ENCODE measurements at places on chromosomes 6 and 20.

- no peak for DNase-seq
Observed at GRCh38 chr6:149108038-149108748, 209.3 kb upstream of the TAB2 start.

GRCh38 chr6:90406957-90407356 is 110.3 kb upstream of the BACH2 start:
- no peak for DNase-seq

- DNase-seq, result no peak
Observed at GRCh38 chr6:71045296-71045695, 88.4 kb upstream of the B3GAT2 start.

DNA sequence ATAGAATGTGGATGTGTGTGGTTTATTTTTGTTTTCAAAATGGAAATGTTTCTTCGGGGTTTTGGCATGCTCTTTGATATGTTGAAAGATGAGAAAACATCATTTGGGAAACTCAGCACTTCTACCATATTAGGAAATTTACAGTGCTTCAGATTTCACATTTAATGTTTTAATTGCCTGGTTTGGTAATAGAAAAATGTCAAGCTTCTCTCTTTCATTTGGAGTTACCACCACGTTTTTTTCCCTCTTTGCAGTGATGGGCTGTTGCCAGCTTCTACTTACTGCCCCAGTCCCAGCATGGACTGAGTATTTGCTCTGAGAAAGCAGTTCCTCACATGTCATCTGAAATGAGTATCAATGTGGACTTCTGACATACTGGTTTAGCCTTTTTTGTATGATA is 267.7 kb downstream of the PRL start:
- no peak for DNase-seq

- DNase-seq, result no peak
Observed at GRCh38 chr20:35179292-35180212, 7.7 kb downstream of the PROCR start.

DNA sequence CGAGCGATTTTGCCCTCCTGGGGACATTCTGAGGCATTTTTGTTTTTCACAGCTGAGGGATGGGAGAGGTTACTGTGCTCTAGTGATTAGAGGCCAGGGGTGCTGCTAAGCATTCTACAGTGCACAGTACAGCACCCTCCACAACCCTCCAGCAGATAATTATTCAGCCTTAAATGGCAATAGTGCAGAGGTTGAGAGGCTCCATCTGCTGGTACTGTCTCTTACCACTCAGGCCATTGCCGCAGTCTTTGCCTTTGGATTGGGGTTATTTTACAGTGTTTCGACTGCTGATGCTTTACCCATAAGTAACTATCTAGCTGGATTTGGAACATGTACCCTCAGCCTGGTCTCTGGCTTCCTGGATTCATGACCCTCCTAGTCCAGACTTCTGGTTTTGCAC is 705.3 kb downstream of the KIF16B start:
- no peak for DNase-seq

- DNase-seq, result no peak
Observed at GRCh38 chr6:109052852-109053251, 41.8 kb downstream of the SESN1 start.

DNA sequence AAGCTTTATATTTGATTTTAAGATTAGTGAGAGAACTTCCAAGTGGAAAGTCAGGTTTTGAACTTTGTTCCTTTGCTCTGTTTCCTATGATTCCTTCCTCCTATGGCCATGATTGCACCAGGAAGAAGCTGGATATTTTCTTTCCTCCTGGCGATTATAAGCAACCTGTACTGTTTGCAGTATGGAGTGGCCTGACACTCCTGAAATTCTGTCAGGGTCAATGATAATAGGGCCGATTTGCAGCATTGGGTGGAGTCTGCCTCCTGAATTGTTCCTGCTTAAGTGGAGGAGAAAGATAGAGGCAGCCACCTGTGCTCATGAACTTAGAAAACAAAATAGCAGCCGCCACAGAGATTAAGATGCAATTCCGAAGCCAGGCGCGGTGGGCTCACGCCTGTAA is 9.8 kb upstream of the FAM217A start:
- no peak for DNase-seq

DNA sequence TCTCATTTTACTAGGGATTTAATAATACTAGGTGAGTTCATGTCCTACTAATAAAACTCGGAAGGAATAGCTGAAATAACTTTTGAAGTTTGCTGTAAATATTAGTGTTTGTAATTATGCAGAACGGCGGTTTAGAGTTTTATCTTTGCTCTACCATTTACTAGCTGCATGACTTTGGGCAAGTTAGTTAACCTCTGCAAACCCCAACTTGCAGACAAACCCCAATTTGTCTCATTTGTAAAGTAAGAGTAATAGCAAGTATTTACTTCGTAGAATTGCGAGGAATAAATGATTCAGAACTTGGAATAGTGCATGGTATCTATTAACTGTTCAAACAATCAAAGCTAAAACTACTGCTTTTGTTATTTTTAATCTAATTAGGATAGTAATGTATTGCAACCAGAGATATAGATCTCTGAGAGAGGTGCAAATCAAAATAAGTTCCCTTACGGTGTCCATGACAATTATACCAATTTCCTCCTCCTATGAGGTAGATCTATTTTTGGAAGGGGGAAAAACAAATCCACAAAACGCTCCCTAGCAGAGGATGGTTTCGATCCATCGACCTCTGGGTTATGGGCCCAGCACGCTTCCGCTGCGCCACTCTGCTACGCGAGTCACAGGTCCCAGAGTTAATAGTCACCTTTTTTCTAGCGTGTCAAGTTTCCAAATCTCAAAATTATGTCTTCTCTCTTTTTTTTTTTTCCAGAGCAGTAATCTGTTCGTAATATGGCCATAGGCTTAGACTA is 35.1 kb upstream of the BTN3A2 start:
- DNase-seq, result no peak

GRCh38 chr6:3879194-3879952 is 30.2 kb downstream of the FAM50B start:
- DNase-seq, result no peak

DNA sequence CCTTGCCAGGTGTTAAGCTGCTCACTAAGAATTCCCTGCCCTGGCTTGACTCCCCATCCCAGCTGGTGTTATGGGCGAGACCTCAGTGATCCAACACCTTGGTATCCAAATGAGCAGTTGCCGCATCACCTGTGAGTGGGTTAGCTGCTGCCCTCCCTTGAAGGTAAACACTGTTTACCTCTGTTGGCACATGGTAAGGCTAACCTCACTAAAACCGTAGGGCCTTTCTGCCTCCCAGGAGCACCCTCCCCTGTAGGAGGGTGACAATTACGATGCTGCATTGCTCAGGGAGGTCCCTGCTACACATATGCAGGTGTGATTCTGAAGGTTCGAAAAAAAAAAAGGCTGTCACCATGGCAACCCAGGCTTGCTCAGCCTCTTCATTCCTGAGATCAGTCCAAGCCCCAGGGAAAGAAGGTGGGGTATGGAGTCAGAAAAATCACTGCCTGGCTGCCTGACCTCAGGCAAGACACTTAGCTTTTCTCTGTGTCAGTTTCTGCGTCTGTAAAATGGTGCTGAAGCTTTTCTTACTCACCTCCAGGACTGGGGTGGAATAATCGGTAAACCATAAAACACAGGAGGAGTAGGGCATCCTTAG is 19.5 kb downstream of the PNPLA1 start:
- DNase-seq, result no peak

DNA sequence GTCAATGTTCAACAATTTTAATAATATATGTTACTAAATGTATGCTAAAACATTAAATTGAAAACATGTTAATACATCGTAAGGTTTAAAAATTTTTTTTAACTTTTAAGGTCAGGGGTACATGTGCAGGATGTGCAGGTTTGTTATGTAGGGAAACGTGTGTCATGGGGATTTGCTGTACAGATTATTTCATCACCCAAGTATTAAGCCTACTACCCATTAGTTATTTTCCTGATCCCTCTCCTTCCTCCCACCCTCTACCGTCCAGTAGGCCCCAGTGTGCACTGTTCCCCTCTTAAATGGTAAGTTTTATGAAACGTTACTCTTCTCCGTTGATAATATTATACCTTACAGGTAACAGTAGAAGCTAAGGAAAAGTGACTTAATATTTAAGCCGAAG is 15.8 kb downstream of the PDE7B start:
- no peak for DNase-seq

DNA sequence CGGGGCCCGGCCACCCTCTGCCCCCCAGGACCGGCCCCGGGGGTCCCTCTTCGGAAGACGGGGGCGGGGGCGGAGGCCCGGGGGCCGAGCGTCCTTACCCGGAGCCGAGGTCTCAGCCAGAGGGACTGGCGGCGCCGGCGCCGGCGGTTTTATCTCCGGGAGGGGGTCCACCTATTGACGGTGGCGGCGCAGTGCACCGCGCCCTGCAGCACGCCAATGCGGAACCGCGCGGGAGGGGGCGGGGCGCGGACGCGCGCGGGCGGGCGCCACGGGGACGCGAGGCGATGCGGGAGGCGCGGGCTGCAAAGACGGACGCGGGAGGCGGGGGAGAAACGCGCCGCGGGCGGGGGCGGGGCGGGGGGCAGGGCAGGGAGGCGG is at the start of gene EEF1A2:
Gene EEF1A2 (minus strand): TSS at position 124 of the 378 bp plus-strand sequence. CDS start 1,320 bp downstream, outside the sequence.
- peak; percentile 45 for DNase-seq

DNA sequence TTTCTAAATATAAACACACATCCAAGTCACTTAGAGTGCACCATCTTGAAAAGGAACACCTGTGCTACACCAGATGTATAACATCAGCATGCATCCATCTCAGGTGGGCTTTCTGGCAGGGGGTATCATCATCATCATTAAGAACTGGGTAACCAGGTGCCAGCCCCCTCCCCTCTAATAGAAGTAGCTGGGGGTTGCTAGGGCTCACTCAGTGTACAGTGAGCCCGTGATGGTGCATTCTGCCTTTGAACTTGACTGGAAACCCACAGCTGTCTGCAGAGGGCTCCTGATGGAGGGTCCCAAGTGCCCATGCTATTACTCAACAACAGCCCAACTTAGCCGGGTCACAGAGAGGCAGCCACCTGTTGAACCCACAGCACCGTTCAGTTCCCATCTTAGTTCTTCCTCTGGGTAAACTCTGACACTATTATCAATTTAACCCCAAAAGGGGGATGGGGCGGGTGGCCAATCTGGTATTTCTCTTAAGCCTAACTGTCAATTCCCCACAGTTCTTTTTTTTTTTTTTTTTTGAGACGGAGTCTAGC is 32.7 kb upstream of the CCND3 start:
- DNase-seq, result no peak

DNA sequence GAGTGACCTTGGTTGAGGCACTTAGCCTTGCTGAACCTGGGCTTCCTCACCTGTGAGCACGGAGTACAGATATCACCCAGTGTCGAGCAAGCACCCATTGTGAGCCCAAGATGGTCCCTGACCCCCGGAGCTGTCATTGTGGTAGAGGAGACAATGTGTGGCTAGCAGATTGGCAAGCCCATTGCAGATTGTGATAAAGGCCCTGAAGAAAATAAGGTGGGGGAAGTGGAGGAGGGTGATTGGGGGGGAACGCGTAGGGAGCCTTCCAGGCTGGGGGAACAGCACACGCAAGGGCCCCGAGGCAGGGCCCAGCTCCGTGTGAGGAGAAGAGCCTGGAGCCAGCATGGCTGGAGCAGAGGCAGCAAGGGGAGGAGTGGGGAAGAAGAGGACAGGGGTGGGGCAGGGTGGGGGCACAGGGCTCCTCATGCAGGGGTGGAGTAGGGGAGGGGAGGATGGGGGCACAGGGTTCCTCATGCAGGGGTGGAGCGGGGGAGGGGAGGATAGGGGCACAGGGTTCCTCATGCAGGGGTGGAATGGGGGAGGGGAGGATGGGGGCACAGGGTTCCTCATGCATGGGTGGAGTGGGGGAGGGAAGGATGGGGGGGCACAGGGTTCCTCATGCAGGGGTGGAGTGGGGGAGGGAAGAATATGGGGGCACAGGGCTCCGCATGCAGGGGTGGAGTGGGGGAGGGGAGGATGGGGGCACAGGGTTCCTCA is 7.0 kb downstream of the CEBPB start:
- no peak for DNase-seq

DNA sequence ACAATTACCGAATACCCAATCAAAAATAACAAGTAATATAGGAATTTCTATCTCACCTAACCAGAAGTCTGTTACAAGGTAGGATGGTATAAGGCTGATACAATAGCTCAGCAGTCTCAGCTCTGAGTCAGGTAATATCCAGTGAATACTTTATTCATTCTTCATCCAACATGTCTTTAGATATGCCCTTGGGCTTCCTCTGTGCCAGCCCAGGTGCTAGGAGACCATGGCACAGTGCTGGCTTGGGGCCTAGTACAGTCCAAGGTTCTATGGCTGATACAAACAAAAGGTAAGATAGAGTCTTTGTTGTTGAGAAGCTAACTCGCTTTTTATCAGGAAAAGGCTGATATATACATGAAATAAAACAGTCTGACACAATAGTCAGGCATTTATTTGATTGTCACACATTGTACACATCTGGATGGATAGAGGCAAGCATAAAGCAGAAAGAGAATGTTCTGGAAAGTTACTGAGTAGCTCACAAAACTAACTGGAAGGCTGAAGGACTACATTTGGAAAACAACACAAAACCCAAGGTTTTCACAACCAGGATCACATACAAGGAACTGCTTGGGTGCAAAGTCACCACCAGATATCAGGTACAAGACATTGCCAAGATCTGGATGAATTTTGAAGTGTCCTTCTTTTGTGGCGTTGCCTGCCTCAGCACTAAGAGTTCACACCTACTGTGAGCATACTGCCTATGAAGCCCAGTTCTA is 110.4 kb upstream of the SCAF8 start:
- DNase-seq, result no peak

- no peak for DNase-seq
Observed at GRCh38 chr20:54151511-54152226, 22.1 kb downstream of the CYP24A1 start.

- DNase-seq, result no peak
Observed at GRCh38 chr6:45915780-45916468, 99.7 kb downstream of the CLIC5 start.

DNA sequence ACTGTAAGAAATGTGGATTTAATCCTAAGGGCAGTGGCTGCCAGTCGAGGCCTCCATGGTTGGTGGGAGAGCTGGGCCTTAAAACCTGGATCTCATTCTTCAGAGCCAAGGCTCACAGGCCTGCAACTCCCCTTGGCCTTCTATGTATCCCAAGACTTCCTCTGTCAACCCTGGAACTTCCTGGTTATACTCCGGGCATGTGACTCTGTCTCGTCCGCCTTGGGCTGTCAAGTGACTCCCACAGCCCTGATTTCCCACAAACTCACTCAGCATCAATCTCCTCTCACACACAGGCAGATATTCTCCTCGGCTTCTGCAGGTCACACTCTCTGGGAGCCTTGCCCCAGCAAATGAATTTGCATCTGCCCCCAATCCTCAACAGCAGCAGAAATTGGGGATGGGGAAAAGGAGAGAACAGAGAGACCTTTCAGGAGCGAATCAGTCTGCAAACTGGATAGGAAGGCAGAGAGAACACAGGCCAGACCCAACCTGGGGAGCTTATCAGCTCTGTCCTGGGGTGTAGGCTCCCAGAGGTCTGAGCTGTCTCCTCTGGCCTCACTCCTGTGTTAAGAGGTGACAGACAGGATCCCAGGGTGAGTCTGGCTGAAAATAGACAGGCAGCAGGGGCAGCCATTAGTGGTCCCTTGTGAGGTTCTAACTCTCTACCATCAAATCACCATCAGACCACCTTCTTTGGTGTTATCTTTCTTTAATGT is 30.4 kb upstream of the PREX1 start:
- no peak for DNase-seq

- peak; percentile 48 for DNase-seq
Observed at GRCh38 chr6:159174263-159174969, 5.2 kb downstream of the FNDC1 start.

- no peak for DNase-seq
Observed at GRCh38 chr20:58103517-58103904, 124.9 kb downstream of the ANKRD60 start.

GRCh38 chr20:49349694-49350252 is 71.9 kb upstream of the ZNFX1 start:
- DNase-seq, result no peak

GRCh38 chr20:39310363-39310995 is 348.3 kb downstream of the DHX35 start:
- no peak for DNase-seq
